Fibroblast of skin of abdomen (primary cell): ENCODE measurements at places on chromosomes 12 and 14.

DNA sequence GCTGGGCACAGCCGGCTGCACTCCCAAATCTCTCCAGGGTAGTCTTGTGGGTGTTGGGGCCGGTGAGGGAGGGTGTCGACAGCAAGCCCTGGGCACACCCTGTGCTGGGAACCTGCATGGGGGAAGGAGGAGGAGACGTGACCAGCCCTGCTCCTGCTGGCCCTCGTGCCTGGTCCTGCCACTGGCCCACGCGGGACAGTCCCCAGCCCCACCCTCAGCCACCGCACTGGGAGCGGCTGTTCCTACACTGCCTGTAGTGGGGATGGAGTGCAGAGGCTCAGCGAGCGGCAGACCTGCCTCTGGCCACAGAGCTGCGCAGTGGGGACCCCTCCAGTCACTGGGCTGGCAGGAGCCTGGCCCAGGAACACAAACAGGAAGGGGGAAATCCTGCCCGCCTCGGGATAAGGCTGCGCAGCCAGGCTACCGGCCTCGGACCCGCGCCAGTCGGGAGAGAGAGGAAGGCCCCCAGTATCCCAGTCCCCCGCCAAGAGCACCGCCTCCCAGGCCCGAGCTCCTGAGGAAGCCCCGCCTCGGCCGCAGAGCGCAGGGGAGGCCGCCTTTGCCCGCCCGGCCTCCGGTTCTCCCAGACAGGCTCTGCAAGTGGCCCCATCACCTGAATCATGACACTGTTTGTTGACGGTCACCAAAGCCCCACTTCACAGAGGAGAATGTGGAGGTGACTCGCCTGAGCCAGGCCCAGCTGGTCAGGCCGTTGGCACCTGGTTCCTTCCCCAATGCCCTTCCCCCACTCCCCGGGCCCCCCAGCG lies 10.6 kb downstream of the AHNAK2 start:
- DNase-seq: peak; percentile 42

GRCh38 chr12:52191841-52192791 lies at the start of gene KRT80:
Gene KRT80 (minus strand): TSS chr12:52192014. CDS start chr12:52191902, 112 bp downstream.
- DNase-seq: peak; percentile 99

GRCh38 chr12:99618657-99619056 lies 28.9 kb upstream of the GARIN6 start:
- DNase-seq: peak; percentile 39

- no peak for DNase-seq
Measured at GRCh38 chr12:1863823-1864222, 43.5 kb downstream of the LRTM2 start.

- DNase-seq: peak; percentile 24
Measured at GRCh38 chr12:3727877-3728632, 24.9 kb downstream of the CRACR2A start.

DNA sequence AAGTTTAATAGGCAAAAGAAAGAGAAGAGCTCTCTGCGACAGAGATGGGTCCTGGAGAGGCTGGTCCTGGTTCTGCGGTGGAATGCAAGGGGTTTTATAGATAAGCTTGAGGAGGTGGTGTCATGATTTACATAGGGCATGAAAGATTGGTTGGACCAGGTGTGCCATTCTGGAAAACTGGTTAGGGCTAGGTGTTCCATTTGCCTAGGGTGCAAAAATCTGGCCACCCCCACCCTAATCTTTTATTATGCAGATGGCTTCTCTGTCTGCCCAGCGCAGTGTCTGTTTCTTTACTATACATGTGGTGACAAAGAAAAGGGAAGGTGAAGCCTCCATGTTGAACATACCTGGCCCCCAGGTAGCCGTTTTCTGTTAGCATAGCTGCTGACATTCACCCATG lies 65.4 kb downstream of the ERC1 start:
- no peak for DNase-seq

DNA sequence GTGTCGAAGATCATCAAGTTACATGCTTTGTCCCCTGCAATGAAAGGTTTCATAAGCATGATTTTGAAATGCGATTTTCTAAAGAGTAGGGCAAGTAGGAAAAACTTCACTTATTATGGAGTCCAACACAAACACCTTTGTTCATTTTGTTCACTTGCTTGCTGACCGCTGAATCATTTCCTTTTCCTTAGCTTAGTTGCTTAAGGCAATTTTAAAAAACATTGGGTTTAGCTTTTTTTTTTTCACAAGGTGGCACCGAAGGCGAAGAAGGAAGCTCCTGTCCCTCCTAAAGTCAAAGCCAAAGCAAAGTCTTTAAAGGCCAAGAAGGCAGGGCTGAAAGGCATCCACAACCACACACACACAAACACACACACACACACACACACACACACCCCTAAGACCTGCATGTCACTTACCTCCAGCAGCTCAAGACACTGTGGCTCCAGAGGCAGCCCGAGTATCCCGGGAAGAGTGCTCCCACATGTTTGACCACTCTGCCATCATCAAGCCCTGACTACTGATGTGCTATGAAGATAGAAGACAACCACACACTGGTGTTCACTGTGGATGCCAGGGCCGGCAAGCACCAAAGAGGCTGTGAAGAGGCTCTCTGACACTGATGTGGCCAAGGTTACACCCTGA lies 11.4 kb downstream of the MANSC1 start:
- no peak for DNase-seq

DNA sequence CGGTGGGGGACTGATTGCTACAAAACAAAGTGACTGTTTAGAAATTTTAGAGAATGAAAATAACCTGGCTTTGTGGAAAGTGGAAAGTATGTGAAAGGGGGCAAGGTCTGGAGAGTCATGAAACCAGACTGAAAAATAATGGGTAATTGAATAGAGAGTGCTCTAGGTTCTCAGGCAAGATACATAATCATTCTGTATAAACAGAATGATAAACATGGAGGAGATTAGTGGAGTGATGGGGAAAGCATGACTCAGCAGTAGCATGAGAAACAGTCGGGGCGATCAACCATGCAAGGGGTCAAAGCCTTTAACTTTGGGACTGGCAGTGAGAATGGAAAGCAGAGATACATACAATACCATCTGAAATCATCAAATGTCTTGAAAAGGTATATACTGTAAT lies 332.5 kb downstream of the CCER1 start:
- DNase-seq: peak; percentile 7

DNA sequence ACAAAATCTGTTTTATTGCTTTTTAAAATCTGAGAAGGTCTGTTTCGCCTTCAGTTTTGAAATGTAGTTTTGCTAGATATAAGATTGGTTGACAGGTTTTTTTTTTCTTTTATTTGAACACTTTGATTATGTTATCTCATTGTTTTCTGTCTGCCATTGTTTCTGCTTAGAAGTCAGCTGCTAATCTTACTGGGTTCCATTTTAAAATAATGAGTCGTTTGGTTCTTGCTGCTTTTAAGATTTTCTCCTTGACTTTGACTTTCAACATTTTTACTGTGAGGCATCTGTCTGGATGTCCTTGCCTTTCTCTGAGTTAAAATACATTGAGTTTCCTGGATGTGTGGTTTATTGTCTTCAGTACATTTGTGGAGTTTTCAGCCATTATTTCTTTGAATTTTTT lies 56.7 kb downstream of the ADIPOR2 start:
- DNase-seq: no peak

GRCh38 chr14:52020866-52021717 lies 31.7 kb downstream of the RTRAF start:
- DNase-seq: no peak

- no peak for DNase-seq
Measured at GRCh38 chr14:99040052-99040451, 231.9 kb downstream of the BCL11B start.

DNA sequence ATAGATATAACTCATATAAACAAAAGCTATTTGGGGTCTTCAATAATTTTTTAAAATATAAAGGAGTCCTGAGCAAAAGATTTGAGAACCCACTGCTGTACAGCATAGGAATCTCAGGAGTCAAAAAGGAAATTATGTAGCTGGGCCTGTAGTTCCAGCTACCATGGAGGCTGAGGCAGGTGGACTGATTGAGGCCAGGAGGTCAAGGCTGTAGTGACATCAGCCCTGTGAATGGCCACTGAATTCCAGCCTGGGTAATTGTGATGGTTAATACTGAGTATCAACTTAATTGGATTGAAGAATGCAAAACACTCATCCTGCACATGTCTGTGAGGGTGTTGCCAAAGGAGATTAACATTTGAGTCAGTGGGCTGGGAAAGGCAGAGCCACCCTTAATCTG lies 10.5 kb downstream of the CERS5 start:
- DNase-seq: no peak

GRCh38 chr12:64427988-64428387 lies 23.8 kb downstream of the XPOT start:
- no peak for DNase-seq

GRCh38 chr14:34355584-34356263 lies 106.3 kb downstream of the SPTSSA start:
- peak; percentile 72 for DNase-seq

- peak; percentile 71 for DNase-seq
Measured at GRCh38 chr12:11581179-11581755, 68.2 kb upstream of the ETV6 start.

DNA sequence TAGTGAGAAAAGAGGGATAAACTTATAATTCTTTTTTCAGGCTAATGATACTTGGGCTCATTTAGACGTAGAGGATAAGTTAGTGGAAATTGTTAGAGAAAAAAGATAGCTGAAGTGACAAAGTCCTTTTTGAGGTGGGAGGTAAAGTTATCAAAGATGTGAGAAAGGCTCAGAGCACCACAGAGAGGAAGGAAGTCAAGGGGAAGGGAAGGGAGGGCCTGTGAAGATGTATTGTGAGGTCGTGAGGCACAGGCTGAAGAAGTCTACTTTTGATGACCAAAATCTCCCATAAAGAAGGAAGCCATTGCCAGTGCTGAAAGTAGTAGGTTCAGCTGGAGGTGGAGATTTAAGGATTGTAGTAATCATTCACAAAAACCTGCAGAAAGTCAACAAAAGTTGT lies 19.4 kb upstream of the PTGDR start:
- no peak for DNase-seq

- no peak for DNase-seq
Measured at GRCh38 chr14:96203635-96204034, 1.0 kb upstream of the BDKRB2 start.

GRCh38 chr14:70638416-70638815 lies 3.3 kb upstream of the TTC9 start:
- DNase-seq: no peak

DNA sequence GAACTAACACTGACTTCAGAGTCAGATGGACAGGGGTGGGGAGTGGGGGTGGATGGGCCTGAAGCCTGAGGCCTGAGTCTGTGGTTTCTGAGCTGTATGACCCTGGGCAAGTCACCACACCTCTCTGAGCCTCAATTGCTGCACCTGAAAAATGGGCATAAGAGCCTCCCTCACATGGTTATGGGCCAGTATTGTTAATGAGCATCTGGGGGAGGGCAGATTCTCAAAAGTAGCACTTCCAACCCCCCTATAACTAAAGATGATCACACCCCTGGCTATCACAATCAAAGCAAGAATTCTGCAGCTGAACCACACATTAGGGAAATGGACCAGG lies 168.6 kb downstream of the RBM19 start:
- DNase-seq: no peak

- DNase-seq: no peak
Measured at GRCh38 chr12:132510111-132510724, 20.3 kb downstream of the FBRSL1 start.

- DNase-seq: no peak
Measured at GRCh38 chr12:112066566-112066965, 42.0 kb downstream of the NAA25 start.

DNA sequence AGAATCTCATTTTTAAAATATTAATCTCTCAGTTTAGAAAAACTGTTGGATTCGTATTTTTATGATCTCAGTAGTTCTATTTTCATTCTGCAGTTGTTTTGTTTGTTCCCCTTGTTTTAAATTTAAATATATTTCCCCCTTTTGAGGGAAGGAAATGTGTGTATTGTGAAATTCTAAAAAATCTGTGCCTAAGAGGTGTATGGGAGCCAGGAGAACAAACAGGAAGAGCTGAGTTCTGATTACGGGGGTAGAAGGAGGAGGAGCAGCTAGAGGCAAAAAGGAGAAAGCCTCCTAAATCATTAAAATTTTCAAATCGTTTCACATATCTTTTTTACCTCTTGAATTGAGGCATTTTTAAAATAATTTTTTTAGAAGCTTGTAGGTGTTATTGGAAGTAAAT lies 2.3 kb downstream of the RDH12 start:
- no peak for DNase-seq

- DNase-seq: no peak
Measured at GRCh38 chr12:51242876-51243275, 4.2 kb downstream of the DAZAP2 start.

DNA sequence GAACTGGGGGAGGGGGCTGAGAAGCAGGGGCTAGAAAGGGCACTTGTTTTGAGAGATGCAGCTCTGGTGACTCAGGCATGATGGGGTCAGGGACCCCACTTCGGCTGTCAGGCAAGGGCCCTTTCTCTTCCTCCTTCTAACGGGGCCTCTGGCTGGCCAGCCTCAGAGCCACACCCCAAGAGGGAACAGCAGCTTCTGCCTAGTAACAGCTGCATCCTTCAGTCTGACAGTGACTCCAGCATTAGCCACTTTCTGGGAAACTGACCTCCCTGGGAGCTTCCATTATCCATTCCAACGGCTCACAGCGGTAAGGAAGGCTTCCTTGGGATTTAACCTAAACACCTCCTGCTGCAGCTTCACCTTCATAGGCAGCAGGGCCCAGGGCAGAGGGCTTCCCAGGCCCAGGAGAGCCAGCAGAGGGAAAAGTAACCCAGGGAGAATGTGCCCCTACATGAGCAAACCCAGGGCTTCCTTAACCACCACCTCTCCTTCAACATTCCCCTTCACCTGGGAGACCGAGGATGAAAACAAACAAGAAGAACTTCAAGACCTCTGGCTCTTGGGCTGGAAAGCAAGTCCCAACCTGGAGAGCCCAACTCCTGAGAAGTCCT lies 2.7 kb downstream of the NCKAP5L start:
- no peak for DNase-seq

- DNase-seq: no peak
Measured at GRCh38 chr14:78173346-78174035, 3.3 kb downstream of the NRXN3 start.

- no peak for DNase-seq
Measured at GRCh38 chr14:73140811-73141323, 4.6 kb downstream of the PSEN1 start.

- DNase-seq: no peak
Measured at GRCh38 chr12:117733549-117733805, 235.3 kb downstream of the KSR2 start.

DNA sequence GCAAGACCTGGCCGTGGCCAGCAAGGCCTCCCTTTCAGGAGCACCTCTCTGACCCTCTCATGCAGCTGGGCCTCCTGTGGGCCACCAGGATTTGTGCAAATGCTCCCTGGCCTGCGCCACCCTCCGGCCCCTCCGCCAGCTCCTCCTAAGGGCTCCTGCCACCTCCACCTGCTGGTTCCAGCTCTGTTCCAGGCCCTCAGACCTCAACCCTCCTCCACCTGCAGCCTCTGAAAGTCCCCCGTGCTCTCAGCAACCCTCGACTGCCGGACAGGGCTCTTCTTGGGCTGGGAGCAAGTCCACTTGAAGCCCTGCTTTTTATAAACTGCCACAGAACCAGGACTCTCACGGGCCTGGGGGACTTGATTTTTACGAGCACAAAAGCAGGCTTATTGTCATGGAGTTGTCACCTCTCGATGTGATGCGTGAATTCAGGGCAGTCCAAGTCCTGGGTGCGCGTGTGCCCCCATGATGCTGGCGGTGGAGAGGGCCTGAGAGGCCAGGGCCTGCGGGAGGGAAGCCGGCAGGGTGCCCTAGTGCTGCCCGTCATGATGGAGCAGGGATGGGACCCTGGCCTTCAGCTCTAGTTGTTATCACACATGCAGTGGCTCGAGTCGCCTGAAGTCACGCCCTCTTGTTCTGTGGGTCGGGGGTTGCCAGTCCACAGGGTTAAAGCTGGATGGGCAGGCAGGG lies 9.1 kb downstream of the TEDC1 start:
- DNase-seq: no peak
